ENCODE measurements at places on chromosomes 7 and 10.

DNA sequence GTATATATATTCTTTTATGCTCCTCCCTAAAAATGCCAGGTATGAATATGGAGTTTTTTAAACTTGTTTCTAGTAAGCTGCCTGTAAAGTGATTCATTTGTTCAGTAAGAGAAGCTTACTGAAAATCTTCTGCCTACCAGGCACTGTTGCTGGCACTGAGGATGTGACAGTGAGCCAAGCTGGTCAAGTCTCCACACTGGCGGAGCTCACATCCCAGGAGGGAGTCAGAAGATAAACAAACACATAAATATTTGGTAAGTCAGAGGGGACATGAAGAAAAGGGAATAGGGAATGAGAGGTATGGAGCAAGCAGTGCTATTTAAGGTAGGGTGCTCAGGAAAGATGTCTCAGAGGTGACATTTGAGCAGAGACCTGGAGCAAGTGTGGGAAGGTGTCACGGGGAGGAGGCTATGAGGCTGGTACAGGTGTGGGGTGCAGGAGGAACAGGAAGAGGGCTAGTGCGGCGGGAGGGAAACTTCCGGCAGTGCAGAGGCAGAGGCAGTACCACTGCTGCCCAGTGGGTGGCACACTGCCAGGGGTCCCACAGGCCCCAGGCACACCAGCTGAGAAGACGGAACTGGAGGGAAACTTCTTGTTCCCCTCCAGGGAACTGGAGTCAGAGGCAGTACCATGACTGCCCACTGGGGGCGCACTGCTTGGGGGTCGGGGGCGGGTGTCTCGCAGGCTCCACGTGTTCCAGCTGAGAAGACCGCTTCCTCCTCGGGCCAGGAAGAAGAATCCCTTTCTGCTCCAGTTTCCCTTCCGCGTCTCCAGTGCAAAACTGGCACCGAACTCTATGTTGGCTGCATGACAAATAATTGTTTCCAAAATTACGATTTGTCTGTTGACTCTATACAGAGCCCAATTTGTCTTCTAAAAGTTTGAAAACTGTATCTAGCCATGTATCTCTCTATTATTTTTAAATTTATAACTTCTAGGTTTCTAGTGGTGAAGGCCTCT, 161.0 kb downstream of the TEX36 start:
- DNase-seq = no peak

DNA sequence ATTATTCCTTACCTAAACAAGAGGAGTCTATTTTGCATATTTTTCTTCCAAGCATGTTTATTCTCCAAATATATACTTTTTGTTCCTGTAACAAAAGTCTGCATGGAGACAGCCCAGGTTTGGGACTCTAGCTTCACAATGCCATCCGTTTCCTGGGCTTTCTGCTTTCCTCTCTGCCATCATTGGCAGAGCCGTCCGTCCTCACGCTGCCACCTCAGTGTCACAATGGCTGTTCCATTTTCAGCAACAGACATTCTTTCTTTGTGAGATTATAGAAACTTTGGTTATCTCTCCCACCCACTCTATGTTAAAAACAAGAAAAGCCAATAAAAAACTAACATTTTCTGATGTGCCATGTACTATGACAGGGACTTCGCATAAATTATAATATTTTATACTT, 825.2 kb downstream of the REEP3 start:
- DNase-seq = no peak

GRCh38 chr7:84228526-84228925, 33.9 kb upstream of the SEMA3A start:
- no peak for DNase-seq

GRCh38 chr7:131937868-131938267, 381.4 kb upstream of the PODXL start:
- no peak for DNase-seq

- DNase-seq = no peak
Measured at GRCh38 chr7:65477326-65477725, 103.7 kb downstream of the ZNF92 start.

GRCh38 chr7:141693082-141693481, 8.9 kb downstream of the DENND11 start:
- DNase-seq = no peak

GRCh38 chr10:34520084-34520483, 295.0 kb downstream of the PARD3 start:
- no peak for DNase-seq

- DNase-seq = no peak
Measured at GRCh38 chr7:22584179-22584578, 84.2 kb upstream of the STEAP1B start.

- DNase-seq = no peak
Measured at GRCh38 chr7:77239471-77239870, 39.9 kb upstream of the FGL2 start.

GRCh38 chr7:141654551-141654950, 47.4 kb downstream of the DENND11 start:
- DNase-seq = no peak

GRCh38 chr7:116311816-116312471, 101.6 kb downstream of the TES start:
- no peak for DNase-seq

DNA sequence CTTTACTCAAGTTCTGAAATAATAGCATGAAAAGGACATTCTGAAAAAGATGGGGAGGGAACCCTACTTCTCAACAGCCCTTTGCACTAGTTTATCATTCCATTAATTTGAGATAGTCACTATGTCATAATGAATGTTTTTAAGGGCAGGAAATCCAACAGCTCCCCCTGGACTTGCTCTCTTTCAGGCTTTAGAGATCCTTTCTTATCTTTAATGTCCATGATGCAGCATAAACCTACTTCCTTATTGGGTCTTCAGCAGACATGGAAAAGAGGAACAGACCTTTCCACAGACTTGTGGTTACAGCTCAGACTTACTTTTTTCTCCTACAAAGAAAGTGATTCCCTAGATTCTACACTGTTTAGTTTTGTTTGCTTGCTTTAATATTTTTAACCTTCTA, 87.3 kb downstream of the IDE start:
- DNase-seq = no peak

- DNase-seq = no peak
Measured at GRCh38 chr10:101675115-101675514, 19.9 kb downstream of the FBXW4 start.

- no peak for DNase-seq
Measured at GRCh38 chr7:156722043-156722826, 81.7 kb downstream of the RNF32 start.

DNA sequence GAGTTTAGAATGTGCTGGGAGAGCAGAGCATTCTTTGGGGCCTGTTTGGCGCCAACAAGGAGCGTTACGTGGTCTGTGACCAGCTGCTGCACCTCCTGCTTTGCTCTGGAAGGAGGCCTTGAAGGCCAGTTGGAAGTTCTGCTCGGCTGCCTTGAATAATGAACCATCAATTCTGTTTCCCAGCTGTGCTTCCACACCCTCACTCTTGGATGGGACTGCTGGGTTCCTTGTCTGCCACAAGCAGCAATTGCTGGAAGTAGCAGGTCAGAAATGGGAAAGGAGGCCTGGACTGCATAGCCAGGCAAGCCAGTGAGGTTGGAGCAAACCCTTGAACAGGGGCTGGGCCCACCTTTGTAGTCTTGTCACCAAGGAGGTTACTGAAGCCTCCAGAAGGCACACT, 86.6 kb upstream of the INSYN2A start:
- no peak for DNase-seq

DNA sequence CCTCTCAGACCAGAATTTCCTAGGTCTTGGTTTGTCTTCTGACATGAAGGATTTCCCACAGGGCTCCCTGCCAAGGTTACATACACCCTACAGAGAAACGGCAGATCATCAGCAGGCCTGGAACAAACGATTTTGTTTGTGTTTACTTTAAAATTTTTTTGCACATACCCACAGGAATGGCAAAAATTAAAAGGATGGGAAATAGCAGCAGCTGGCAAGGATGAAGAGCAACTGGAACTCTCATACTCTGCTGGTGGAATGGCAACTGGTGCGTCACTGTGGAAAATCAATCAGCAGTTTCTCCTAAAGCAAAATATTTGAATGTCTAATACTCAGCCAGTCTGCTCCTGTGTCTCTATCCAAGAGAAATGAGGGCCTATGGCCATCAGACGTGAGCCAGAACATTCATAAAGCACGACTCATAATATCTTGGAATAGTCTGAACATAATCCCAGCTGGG, 6.5 kb downstream of the BAIAP2L1 start:
- no peak for DNase-seq

- no peak for DNase-seq
Measured at GRCh38 chr10:93652857-93653256, 40.5 kb downstream of the PDE6C start.

DNA sequence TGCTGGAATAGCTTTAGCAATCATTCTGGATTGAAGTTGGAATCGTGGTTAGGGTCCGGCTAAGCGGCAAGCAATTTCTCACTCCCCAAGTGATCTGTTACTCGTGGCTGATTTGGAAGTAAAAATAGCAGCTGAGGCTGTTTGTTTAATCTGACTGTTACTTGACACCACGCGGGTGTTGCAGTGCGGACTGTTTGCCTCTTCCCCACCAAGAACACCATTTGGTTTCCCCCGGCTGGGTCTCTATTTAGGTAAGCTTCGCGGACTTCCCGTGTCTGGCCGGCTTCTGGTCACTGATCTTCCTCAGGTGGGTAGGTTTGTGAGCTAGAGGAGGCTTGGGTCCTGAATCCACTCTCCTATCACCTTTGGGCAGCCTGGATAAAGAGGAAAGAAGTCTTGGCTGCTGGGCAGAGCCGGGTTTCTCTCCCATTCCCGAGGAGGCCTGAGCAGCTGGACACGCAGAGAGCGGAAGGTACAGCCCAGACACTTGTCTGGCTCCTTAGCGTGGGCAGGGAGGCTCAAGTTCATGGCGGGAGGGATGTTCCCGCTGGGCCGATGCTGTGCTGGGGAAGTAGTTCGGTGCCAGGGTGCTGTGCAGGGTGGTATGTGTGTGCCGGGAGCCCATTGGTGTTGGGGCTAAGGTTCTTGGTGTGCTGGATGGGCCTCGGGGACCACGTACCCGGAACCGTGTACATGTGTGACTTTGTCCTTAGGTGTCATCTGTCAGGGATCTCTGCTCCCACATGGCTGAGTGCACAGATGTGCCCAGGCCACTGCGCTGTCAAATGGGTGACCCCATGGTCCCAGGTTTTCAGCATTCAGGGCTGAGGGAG, at the start of gene C10orf71:
TSS of gene C10orf71 (plus strand) at position 188 of the 833 bp plus-strand sequence. CDS start 23,376 bp downstream, outside the sequence.
- DNase-seq = no peak

GRCh38 chr10:108184114-108184513, 1019.6 kb upstream of the SORCS1 start:
- no peak for DNase-seq

- no peak for DNase-seq
Measured at GRCh38 chr7:127415060-127415742, 22.7 kb upstream of the ZNF800 start.

DNA sequence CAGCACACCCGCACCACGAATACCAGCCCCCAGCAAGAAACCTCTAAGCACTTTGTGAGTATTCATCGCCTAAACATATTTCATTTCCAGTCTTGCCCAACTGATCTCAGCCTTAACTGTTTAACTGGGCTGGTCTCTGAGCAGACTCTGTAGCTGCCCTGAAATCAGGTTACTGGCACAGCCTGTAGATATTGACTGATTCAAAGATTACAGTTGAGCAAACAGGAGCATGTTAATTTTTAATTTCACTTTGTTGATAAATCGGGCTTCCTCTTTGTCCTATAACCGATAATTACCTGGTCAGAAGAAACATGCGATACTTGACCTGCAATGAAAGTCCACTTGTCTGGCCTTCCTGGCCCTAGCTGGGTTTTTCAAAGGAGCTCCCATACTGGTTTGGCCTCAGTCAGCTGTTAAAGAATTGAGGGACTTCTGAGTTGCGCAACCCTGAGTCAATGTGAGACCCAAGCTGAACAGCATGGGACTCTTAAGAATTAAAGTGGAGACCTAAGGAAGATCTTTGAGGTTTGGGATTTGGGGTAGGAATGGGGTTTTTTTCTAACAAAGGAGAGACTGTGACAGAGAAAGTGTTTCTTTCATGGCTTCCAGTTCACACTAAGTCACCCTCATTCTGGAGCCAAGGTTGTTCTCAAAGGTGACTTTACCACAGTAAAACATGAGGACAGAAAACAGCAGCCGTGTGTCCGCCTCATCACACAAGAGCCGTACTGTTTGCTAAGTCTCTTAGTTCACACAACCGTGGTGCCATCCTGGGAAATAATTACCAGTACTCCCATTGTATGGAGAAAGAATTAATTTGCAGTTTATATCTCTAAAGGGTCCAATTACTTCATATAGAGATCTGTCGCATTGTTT, 75.9 kb downstream of the PPP1R3C start:
- DNase-seq = no peak

DNA sequence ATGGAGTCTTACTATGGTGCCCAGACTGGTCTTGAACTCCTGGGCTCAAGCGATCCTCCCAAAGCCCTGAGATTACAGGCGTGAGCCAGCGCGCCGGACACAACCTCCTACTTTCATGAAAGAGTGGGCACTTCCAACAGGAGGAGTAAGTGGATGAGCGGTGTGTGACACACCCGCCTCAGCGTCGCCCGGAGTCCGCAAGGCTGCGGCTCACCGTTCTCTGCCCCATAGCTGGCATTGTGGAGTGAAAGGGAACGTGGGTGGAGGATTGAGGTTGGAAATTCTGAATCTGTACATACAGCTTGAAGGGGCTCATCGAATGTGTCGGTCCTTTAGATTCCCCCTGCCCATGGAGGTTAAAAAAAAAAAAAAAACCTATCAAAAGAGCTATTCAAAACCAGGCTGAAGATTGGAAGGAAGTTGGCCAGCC, 524 bp upstream of the PRXL2A start:
- DNase-seq = no peak

DNA sequence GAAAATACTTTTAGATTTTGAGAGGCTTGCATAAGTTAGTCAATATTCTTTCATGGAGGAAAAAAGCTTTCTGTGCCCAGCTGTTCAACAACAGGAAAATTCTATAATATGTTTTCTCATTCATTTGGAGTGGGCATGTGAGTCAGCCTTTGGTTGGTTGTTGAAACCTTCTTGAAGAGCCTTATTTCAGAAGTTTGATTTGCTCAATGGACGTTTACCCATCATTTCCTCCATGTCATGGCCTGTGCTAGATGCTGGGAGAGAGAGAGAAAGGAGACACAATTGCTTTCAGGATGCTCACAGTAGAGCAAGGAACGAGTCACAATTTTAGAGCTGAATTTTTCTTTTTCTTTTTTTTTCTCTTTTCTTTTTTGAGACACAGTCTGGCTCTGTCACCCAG, 181.7 kb downstream of the PRKCQ start:
- no peak for DNase-seq

- no peak for DNase-seq
Measured at GRCh38 chr10:73946253-73947145, 35.6 kb downstream of the PLAU start.

GRCh38 chr7:143973870-143974416, 19.3 kb downstream of the OR2F1 start:
- no peak for DNase-seq

- no peak for DNase-seq
Measured at GRCh38 chr10:11443468-11444154, 167.8 kb downstream of the USP6NL start.

DNA sequence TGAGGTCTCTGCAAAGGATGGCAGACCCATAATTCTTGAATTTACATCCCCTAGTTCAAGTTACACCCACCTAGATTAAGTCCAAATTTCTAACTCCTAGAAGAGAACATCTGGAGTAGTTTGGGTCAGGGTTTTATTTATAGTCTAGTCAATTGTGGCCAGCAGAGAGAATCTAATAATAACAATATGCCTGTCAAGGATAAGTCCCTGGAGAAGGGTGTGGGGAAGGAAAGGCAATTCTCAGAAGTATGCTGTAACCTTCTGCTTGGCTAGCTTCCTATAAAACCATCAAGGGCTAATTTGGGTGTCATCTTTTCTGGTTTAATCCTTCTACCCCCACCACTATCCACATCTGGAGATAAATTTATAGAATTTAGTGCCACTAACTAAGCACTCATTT, 52.8 kb upstream of the SEMA3E start:
- no peak for DNase-seq

All from sciatic nerve (tissue), 2 donors.